ENCODE measurements at places on chromosomes 3 and 15.
A peak's percentile ranks its signal among the peaks of the same experiment; 100 is the strongest.

GRCh38 chr15:69798481-69799250, 299.1 kb downstream of the TLE3 start:
- DNase-seq: no peak

- no peak for DNase-seq
Observed at GRCh38 chr3:184200825-184201224, 14.8 kb downstream of the ABCF3 start.

DNA sequence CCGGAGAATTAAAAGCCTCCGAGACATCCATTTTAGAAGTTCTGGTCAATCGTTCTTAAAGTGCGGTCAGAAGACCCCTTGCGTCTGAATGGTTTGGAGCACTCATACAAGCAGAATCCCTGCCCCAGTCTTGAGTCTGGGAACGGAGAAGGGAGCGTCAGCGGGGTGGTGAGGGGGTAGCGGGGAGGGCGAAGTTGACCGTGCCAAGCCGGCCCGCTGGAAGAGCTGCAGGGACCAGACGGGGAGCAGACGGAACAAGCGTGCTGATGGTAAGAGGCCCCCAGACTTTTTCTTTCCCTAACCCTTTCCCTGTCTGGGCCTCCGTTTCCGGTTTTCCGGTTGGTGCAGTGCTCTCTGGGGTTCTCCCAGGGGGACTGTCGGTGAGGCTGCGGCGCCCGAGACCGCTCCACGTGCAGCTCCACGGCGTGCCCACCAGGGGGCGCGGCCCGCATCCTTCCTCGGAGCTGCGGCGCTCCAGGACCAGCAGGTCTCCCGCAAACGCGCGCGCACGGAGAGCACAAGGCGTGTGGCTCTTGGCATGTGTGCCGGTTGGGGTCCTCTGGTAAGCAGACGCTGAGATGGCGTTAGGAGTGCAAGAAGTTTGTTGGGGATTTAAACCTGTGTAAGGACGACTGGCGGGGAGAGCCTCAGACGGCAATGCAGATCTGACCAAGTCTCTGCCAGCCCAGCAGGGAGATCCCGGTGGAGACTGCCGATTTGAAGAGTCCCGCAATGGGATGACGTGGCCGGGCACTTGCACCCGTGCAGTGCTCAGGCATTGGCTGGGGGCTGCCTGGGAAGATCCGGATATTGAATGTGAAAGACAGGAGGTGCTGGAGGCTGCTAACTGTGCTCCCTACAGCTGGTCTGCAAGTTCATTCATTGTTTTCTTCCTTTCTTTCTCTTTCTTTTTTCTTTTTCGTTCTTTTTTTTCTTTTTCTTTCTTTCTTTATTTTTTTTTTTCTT, 19.2 kb upstream of the CORO2B start:
- peak; percentile 64 for DNase-seq

DNA sequence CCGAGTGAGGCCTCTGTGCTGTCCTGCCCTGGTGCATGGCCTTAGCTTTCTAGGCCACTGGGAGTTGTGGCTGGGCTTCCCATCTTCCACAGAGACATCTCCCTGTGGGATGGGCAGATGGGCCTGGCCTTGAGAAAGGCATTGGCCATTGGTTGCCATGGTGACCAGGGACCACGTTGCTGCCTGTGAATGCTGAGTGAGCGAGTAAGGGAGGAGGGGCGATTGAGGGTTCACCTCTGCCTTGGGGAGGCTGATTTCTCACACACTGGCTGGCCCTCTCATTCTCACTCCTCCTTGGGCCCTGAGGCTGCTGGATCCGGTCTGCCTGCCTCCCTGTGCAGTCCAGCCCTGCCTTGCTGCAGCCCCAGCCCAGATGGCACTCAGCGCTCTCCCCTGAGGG, 26.4 kb upstream of the DOCK3 start:
- no peak for DNase-seq

DNA sequence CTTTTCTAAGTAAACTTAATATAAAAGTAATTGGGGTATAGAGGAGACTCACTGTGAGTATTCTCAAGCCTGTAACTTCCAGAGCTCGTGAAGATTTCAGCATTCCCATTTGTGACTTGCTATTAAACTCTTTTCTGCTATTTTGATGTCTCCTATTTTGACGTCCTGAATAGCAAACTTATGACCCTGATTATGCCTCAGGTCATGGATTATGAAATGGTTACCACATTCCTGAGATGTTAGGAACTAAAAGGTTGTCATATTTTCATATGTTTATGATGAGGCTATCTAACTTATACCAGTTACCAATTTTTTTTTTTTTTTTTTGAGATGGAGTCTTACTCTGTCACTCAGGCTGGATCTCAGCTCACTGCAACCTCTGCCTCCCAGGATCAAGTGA, 105.5 kb downstream of the ATG7 start:
- DNase-seq: no peak

DNA sequence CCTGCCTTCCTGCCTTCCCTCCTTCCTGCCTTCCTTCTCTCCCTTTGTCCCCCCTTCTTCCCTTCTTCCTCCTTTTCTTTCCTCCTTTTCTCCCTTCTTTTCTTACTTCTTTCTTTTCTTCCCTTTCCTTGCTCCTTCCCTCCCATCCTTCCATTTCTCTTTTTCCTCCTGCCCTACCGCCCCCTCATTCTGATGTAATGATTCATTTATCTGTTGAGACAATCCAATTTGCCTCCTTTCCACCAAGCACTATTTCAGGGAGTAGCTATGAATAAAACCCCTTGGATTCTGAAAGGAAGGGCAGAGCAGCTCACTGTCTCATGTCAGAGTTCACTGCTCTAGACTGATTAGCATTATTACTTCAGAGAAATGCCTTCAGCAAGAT, 462.6 kb downstream of the PDCD6IP start:
- no peak for DNase-seq

GRCh38 chr3:138875096-138875753, 40.5 kb upstream of the PIK3CB start:
- DNase-seq: no peak

- DNase-seq: no peak
Observed at GRCh38 chr15:83769411-83769999, 115.6 kb downstream of the ADAMTSL3 start.

DNA sequence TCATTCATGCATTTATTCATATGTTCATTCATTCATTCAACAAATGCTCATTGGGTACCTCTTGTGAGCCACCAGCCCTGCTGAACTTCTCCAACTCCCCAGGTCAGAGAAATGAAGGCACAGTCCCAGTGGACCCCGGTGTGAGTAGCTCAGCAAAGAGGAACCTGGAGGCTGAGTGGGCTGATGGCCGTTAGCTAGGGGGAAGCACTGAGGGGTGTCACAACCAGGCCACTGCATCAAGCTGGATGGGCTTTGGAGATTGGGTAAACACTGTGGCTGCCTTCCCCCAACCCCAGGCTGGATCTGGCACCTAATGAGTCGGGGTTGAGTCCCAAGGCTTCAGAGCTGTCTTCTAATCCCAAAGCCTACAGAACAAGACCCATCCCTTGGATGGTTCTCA, 12.1 kb upstream of the ALAS1 start:
- DNase-seq: no peak

GRCh38 chr15:70275461-70276138, 177.9 kb upstream of the TLE3 start:
- DNase-seq: no peak

Measured in colonic mucosa (tissue), 4 donors.